ENCODE measurements at places on chromosomes 2 and 18.

- no peak for DNase-seq
Measured at GRCh38 chr2:230220347-230220969, 674 bp upstream of the SP110 start.

DNA sequence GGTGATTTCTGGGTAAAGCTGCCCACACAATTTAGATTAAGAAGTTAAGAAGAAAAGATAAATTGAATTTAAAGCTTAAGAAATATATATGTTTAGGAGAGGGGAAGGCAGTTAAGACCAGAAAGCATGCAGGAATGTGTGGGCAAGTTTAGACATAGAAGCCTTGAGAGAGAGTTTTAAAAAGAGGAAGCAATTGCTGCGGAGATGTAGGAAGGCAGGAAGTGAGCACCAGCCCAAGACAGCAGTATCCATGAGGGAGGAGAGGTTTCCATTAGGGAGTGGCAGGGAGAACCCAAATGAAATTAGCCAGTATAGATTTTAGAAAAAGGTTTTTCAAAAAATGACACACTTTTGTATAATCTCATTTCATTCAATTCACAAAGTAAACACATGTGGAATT, 24.3 kb downstream of the DSC2 start:
- DNase-seq, result no peak

GRCh38 chr2:105175231-105175630, 66.3 kb upstream of the GPR45 start:
- DNase-seq, result no peak

DNA sequence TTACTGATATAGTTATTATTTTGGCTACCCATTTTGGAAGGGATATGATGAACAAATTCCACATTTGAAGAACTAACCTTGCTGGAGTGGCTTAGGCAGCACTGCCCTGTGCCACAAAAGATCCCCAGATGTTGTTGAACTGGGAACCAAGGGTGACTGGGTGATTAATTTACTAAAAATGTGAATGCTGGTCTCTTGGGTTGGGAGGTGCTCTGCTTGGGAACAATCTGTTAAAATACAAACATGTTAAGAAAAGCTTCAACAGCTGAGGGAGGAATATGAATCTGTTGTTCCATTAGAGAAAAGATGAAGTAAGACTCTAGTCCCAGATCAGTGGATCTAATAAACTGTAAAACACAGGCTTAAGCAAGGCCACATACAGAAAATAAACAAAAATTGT, 1860.1 kb downstream of the SUCLG1 start:
- DNase-seq, result no peak

GRCh38 chr2:72128059-72128842, 19.4 kb downstream of the CYP26B1 start:
- no peak for DNase-seq

GRCh38 chr2:45857867-45858520, 206.5 kb downstream of the PRKCE start:
- DNase-seq, result no peak

GRCh38 chr2:2698182-2699120, 367.4 kb upstream of the MYT1L start:
- no peak for DNase-seq

- no peak for DNase-seq
Measured at GRCh38 chr18:2087877-2088673, 483.2 kb downstream of the METTL4 start.

DNA sequence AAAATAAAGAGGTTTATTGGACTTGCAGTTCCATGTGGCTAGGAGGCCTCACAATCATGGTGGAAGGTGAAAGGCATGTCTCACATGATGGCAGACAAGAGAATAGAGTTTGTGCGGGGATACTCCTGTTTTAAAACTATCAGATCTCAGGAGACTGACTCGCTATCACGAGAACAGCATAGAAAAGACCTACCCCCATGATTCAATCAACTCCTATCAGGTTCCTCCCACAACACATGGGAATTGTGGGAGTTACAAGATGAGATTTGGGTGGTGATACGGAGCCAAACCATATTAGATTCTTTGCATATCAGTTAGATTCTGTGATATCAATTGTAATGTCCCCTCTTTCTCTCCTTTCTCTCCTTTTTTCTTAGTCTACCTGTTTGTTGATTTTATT, 1178.7 kb upstream of the LRRTM1 start:
- DNase-seq, result no peak

DNA sequence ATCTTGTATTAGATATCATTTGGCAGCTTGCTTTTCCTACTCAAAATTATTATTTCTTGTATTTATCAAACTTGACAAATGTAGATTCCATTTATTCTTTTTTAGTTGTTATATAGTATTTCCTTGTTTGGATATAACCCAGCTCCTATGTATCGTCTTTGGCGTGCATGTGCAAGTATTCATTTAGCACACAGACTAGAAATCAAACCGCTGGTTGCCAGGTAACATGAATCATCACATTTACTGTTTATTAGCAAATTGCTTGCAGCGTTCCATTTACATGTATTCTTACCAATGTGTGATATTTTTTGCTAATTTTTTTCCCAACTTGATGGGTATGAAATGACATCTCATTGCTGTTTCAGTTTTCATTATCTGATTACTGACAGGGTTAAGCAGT, 2089.7 kb upstream of the CELF4 start:
- no peak for DNase-seq

DNA sequence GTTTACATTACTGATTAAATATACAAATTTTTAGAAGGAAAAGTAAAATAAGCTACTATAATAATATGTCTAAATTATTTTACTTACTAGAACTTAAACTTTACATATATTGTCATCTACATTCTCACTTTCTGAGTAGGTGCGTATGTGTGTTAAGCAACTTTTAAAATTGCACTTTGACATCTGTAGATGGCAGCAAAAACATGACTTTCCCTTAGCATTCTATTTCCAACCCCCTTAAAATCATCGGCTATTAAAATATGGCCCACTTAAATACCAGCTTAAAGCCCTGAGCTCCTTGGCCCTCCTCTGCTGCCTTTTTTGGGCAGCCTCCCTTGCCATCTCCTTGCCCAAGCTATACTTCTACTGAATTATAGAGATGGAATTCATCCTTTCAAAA, 78.0 kb downstream of the UPP2 start:
- DNase-seq, result no peak

- peak; percentile 12 for DNase-seq
Measured at GRCh38 chr18:23136326-23137096, 1.2 kb downstream of the CABLES1 start.

DNA sequence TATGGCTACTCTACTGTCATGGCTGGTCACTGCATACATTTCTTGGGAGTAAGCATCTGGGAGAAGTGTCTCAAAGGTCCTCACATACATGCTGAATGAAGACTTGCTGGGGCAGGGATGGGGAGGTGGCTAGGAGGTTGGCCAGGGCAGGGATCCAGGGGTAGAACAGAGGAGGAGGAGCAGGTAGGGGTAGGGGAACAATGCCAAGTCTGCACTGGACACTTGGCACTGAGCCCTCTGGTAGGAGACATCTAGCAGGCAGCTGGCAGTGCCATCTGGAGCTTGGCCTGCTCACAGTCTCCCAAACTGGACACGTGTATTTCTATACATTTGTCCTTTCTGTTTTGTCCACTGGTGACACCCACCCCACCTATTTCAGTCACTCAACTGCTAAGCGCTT, 62.7 kb upstream of the REV1 start:
- no peak for DNase-seq

- no peak for DNase-seq
Measured at GRCh38 chr2:199460101-199460671, 2.4 kb upstream of the SATB2 start.

DNA sequence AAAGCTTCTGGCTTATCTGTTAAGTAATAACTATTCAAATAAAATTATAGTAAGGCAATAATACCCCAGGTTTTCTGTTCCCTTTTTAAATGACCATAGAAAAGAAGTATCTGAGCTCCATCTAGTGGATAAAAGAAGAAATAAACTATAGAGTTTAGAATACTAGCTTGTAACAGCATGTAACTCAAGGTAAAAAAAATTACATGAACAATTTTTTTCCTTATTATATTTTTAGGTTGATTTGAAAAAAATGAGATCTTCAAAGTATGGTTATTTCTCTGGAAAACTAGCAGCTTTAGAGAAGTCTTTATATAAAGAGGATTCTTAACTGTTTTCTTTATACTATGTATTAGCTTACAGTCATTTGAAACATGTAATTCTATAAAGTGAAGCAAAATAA, 58.1 kb downstream of the NCKAP1 start:
- no peak for DNase-seq

DNA sequence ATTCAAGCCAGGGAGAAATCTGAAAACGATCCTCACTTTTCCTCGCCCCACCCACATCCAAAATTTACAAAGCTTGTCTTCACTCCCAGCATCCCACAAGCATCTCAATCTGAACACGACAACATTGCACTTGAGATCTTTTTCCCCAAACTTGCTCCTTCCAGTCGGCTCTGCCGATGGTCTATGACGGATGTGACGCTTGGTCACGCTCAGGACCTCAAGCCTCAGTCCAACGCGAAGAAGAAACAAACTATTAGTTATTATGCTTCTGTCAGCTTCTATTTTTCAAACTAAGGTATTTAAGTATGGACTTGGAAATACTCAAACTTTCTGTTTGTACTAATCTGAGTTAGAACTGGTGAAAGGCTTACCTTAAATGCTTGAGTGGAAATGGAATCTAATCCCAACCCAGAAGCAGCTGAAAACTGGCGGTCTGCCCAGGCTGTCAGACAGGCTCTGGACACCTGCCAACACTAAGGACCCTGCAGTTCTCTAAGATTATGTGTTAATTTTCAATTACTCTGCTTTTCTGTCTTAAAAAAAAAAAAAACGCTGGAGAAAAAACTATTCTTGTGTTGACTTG, 132.1 kb upstream of the DNMT3A start:
- no peak for DNase-seq

DNA sequence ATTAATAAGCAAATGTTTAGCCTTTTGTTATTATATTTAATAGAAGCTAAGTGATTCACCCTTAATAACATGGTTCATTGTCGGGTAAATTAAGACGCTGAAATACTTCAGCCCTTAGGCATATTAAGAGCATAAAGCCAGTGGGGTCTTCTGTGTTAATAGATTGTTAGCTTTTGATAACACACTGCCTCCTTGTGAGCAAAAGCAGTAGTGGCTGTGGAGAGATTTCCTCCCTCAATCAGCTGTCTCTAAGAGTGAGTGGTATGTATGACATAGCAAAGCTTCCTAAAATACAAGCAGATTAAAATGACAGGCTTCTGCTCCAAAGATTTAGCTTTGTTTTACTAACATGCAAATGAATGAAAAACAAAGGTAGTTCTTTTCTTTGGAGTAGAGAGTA, 143.7 kb upstream of the SYT4 start:
- no peak for DNase-seq

DNA sequence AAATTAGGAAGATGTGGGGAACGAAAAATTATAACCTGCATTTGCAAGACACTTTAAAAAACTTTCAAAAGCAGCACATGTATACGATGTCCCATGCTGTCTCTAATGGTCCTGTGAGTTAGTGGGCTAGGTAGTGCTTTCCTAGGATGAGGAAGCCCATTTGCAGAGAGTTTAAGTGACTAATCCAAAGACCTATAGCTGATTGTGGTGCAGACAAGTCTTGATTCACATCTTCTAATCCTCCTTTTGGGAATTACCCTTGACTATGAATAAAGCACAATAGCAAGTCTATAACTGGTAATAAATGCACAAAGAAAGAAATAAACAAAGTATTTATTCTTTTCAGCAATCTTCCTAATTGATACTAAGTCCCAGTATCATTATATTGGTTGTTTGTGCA, 234.6 kb upstream of the FANCL start:
- DNase-seq, result no peak

- DNase-seq, result no peak
Measured at GRCh38 chr2:104332731-104333130, 521.2 kb upstream of the POU3F3 start.

DNA sequence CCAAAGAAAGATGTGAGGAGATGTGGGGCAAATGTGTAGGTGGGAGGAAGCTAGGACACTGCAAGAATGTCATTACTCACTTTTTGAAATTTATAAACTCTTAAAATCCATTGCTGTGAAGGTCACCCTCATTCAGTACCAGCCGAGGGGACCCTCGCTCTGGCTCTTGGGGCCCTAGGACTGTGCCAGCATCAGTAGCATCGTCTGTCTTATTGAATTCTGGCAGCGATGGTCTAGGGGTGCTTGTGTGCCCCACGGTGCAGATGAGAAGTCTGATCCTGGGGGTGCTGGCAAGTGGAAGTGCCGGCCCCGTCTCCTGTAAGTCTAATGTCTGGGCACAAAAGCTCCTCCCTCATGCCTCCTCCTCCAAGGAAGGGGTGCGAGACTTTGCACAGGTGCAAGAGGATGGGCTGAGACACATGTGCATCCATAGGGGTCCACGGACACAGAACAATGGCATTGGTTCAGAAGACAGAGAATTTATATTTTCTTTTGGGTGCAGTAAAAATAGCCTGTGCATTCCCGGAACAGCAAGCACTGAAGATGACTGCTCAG, 266.7 kb upstream of the HDAC4 start:
- DNase-seq, result no peak

DNA sequence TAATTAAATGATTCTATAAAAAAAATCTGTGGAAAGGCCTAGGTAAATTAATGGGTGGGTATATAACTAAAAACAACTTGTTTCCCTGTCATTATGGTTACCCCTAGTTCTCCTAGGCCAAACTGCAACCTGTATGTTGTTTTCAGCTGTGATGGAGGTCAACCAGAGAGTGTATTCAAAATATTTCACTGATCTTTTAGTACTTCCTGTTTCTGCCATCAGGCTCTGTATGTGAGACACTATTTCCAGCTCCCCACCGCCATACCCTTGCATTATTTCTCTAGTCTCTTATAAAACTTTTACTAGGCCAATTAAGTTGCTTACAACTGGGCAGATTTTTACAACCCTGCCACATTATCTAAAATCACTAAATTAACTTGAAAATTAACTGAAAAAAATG, 21.0 kb upstream of the CDKL4 start:
- DNase-seq, result no peak
